ENCODE measurements at places on chromosomes 5 and 9.

DNA sequence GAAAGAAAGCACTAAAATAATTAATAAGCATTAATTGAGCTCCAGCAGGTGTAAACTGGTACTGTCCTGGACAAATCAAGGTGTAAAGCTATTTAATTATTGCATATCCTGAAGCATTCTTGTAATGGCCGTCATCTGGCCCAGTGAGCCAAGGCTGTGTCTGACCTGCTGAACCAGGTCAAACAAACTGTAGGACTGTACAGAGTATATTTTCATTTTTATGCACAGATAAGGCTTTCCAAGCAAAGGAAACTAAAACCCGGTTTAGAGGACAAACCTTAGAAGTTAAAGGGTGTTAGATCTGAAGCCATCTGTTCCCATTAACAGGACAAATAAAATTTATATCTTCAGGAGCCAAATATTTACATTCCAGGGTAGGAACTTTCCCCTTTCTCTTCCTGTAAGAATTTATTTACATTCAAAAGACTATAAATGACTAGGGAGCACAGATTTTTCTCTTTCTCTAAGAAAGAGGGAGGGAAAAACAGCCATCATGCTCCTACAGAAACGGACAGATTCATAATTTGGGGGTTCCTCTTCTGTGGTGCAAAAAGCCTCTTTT, 69.8 kb downstream of the ESM1 start:
- DNase-seq = no peak

GRCh38 chr9:37127018-37127417, 6.6 kb downstream of the ZCCHC7 start:
- no peak for DNase-seq

DNA sequence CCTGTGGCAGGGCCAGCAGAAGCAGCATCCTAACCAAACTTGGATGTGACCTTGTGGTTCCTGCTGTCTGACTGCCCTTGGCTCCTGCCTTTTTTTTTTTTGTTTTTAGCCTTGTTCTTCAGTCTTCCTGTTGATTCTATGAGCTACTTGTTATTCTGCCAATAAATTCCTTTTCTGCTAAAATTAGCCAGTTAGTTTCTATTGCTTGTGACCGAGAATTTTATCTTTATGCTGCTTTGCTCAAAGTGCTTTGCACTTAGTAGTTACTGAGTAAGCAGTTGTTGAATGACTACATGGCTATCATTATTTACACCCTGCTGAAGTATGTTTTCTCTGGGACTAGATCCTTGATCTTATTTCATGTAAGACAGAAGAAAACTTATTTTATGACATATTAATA, 20.8 kb upstream of the ATG10 start:
- DNase-seq = no peak

GRCh38 chr5:132474131-132474723, 16.3 kb downstream of the IRF1 start:
- DNase-seq = no peak

DNA sequence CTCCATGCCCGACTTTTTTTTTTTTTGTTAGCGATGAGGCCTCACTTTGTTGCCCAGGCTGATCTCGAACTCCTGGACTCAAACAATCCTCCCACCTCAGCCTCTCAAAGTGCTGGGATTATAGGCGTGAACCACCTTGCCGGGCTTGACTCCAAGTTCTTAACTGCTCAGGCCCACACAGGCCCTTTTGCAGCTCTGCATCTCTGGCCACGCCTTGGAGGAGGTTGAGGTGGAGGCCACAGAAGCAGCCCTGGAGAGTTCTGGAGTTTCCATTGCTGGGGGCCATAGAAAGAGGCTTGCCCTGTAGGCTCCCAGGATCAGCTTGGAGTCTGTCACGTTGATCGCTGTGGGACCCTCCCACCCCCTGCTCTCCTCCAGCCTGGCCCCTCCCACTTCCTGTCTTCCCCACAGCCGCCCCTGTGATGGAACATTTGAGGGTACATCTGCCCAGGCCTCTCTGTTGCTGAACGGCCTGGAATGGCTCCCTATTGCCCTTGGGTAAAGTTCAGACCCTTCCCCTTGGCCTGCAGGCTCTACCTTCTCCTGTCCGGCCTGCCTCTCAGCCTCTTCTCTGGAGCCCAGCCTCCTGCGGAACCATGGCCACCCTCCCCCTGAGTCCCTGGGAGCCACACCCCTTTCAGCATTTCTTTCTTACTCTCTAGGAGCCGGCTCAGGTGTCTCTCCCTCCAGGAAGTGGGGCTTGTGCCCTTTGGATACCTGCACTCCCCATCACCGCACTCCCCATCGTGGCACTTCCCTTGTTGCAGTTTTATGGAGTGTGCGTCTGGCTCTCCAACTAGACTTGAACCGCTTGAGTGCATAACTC, 30.4 kb upstream of the IER5L start:
- DNase-seq = no peak

DNA sequence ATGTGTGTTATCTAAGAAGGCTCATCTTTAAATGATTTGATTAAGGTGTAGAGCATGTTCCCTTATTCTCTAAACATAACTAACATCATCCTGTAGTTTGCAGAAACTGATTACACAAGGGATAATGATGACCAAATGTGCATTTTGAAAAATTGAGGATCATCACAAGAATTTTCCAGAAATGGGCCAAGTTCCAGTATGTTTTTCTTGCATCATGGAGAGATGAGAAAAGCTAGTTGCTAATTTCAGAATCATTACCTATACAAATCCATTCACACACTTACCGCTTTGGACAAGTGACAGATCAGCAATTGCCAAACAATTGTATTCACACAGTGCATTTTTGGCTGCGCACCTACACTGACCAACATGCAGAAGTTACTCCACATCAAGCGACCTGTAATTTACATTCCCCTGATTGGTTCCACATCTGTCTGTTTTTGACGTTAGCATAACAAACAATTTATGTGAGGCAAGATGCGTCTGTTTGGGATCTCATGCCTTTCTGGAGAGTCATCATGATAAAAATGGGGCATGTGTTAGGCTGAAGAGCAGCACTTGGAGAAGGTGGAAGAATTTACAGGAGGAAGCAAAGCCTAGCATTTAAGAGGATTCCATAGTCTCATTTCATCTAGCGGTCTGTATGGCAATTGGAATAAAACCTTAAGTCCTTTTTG, 2.8 kb upstream of the BNC2 start:
- no peak for DNase-seq

DNA sequence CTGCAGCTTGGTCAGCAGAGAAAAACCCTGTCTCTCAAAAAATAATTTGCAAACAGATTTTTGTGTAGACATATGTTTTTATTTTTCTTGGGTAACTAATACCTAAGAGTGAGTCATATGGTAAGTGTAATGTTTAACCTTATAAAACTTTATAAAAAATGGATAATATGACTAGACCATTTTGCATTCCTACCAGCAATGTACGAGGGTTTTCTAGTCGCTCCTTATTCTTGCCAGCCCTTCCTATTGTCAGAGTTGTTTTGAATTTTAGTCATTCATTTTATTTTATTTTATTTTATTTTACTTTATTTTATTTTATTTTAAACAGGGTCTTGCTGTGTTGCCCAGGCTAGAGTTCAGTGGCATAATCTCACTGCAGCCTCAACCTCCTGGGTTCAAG, 37.8 kb downstream of the RABGAP1 start:
- no peak for DNase-seq

- DNase-seq = no peak
These were observed 286.4 kb upstream of the DMAC1 start for GRCh38 chr9:8085986-8086385.

- no peak for DNase-seq
These were observed 42.8 kb downstream of the NRG2 start for GRCh38 chr5:140000332-140000731.

DNA sequence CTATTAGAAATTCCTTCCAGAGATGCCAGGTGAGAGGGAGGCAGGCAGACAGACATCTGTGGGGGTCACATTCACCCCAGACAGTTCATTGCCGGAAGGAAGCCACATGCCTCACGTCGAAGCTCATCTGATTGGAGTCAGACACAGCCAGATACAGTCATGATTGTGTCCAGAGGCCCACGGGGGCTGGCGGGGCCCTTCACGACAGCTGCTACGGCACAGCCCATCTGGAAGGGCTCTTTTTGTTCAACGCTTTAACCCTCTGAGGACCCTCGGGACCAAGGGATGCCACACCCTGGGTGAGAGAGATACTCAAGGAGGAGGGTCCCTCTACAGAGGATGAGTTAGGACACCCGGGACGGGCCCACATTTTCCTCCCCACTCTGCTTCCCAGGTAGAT, 31.9 kb upstream of the GABRP start:
- DNase-seq = no peak

DNA sequence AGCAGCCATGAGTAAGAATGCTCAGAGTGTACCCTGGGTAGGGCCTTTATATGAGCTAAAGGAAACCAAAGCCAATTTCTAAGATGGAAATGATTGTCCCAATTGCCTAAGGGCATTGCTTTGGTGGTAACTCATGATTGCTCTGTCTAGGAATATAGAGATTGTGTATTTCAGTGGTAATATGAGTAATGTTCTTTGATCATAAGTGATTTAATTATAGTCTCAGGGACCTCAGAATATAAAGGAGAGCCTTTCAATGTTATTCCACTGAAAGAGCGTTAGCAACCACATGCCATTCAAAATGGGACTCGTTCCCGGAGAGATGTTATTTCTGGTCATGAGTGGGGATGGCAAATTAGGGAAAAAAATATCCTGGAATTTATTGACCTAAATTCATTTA, 340.5 kb downstream of the ARHGEF28 start:
- no peak for DNase-seq

DNA sequence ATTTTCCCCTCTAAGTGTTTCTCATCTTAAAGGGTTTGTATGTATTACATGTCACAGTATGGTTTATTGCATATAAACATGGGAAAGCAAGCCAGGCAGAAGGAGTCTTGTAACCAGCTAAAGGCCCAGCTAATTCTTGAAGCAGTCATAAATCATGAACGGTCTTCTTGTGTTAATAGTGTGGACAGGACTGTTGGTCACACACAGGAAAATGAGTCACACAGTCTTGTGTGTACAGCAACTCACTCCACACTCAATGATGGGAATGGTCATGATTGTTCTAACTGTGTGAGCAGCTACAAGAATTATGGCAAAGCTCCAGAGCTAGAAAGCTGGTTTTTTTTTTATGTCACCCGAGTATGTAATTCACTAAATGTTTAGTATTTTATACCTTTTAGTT, 123.9 kb downstream of the GHR start:
- no peak for DNase-seq

- no peak for DNase-seq
These were observed 166.9 kb downstream of the SNCAIP start for GRCh38 chr5:122478741-122479442.

- no peak for DNase-seq
These were observed 54.1 kb downstream of the ZNF608 start for GRCh38 chr5:124692324-124692723.

DNA sequence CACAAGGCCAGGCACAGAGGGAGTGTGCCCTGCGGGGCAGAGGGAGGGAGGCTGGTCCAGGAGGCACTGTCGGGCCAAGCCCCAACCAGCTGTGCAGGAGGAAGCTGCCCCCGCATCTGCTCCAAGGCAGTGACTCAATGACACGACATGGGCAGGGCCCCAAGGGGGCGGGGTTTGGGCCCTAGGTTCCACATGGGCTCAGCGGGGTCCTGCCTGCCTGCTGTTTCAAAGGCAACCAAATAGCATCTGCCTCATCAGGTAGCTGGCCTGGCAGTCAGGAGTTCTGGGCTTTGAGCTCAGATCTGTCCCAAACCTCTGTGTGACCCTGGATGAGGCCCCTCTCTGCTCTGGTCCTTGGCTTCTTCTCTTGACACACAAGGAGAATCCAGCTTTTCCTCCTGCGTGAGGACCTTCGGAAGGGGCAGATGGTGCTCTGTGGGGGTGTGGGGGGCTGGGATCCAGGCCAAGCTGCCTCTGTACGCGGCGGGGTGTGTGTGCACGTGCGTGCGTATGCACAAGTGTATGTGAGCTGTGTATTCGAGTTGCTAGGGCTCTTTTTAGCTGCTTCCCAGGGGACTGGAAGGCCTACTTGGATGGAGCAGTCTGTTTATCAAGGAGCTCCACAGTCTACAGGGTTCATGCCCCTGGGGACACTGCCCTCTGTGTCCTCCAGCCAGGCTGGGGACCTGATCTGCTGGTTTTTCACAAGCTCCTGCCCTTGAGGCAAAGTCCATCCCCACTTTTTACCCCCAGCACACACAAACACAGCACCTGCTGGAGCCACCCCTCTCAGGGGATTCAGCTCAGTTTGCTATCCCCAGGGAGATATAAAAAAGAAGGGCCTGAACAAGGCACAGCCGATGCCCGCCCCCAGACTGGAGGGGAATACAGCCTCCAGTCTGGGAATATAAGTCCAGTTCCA, 138.9 kb downstream of the RGS3 start:
- DNase-seq = no peak

- DNase-seq = no peak
These were observed 391.0 kb downstream of the TMEM232 start for GRCh38 chr5:110335361-110336066.

DNA sequence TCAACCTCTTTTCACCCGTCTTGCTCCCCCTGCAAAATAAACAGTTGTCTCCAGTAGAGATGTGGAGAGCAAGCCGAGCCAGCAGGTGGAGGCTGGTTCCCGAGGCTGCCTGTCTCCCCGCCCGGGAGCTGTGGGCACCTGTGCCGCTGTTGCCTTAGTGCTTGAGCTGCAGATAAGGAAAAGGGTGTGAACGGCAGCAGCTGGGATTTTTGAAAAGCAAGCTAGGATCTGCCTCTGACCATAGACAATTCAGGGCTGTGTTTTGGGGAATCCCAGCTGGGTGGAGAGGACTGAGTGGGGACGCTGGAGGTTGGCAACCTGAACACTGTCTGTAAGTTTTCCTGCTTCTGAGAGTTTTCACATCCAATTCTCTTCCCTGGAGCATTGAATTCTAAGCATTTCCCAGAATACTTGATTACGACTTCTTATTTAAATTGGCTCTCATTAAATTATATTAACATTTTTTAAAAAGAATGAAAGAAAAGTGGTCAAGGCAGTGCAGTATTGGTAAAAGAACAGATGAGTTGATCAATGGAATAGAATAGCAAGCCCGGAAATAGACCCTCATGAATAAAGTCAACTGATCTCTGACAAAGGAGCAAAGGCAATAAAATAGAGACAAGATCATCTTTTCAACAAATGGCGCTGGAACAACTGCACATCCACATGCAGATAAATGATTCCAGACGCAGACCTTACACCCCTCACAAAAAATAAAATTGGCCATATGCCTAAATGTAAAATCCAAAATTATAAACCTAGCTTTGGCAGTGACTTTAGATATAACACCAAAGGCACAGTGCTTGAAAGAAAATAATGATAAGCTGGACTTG, 9.7 kb downstream of the WNK2 start:
- DNase-seq = no peak

DNA sequence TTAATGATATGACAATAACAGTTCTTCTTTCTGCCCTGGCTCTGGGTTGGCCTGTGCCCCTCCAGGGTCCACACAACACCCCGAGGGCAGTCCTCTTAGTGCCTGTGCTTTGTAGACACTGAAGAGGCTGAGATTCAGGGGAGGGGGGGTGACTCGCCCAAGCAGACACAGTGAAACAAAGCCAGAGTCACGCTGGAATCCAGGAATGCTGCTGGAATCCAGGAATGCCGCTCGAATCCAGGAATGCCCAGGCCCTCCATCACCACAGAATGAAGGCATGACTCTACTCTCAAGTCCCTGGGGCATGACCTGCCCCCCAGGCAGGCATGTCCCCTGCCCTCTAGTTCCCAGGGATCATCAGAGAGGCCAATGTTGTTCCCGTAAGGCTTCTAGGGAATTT, 73.1 kb downstream of the LRSAM1 start:
- no peak for DNase-seq

Measured in stimulated activated CD4-positive, alpha-beta T cell treated with anti-CD3 and anti-CD28 coated beads, Interleukin-15, amount 100 ng/mL, for 1 hour (primary cell).